CD8-positive, alpha-beta memory T cell (primary cell): ENCODE measurements at places on chromosomes 5 and 9. TPM values are rescaled to one million over a fixed set of nuclear protein-coding genes. Genes with fewer than 3 reads are reported as not detected.

DNA sequence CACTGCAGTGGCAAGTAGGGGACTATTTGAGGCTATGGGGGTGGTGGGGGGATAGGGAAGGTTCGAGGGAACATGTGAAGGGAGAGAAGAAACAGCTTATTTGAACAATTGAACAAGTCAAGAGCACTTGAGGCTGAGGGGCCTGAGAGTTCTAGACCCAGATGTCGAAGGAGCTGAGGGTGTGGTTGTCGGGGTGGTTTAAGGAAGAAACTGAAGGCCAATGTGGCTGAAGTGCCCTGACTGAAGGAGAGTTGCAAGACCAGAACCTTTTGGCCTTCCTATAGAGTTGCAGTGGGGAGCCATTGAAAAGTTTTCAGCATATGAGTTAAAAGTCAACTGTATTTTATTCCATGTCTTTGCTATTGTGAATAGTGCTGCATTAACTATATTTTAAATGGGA is 19.1 kb downstream of the FOCAD start:
- no peak for DNase-seq

- no peak for DNase-seq
Observed at GRCh38 chr9:84296146-84296843, 44.3 kb downstream of the SLC28A3 start.

PKD2L2 gene
- total RNA-seq: not detected

DNA sequence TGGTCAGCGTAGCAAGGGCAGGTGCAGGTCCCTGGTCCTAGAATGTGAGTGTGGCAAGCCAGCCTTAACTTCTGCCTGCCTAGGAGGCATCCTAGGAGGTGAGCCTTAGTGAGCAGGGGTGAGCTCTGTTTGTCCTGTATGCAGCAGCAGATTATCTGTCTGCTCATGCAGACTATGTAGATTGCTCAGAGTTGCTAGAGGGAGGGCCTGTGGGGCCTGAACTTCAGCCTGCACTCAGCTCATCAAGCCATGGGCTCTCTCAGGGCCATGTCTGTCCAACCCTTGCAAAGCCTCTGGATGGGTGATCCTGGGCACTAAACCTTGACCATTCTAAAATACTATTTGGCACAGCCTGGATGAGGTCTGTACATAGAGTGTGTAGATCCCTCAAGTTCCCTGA is 8.5 kb upstream of the CTSL start:
- DNase-seq: no peak

DNA sequence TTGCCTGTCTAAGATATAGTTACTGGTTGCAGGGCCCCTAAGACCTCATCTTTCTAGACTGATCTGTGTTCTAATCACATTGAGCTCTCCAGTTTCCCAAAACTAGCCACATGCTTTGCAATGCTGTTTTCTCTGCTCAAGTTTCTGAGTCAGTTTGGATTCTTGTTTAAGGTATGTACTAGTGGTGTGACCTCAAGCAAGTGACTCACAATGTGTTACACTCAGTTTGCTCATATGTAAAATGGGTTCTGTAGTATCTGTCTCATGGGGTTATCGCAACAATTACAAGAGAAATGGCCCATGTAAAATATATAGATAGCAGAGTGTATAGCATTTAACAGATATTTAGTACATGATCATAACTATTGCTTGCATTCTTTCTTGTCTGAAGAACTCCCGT is 153.1 kb upstream of the ELL2 start:
- no peak for DNase-seq

GRCh38 chr9:98482226-98482625 is 226.5 kb downstream of the GABBR2 start:
- no peak for DNase-seq

- no peak for DNase-seq
Observed at GRCh38 chr9:134892820-134893420, 12.3 kb downstream of the FCN2 start.

SPATA31C1 gene
- not detected for total RNA-seq

FOXD4L4 gene
- 0.27 TPM for total RNA-seq

- no peak for DNase-seq
Observed at GRCh38 chr9:130290291-130291181, 25.0 kb downstream of the HMCN2 start.
